ENCODE measurements at places on chromosomes 4 and X.

DNA sequence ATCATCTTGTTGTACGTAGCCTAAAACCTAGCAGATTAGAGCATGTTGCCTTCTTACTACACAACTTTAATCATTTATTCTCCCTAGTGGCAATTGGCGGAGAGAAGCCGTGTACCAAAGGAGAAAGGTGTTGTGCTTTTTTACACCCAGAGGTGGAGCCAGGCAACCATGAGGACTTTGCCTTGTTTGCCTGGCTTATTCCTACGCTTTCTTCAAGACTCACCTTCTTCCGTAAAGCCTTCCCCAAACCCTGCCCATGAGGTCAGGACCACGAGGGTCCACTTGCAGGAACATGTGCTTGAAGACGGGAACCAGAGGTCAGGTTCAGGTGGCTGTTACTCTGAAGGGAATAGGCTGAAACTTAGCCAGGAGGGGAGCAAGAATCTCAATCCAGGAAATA lies 290.5 kb downstream of the RAB28 start:
- no peak for DNase-seq

- DNase-seq, result no peak
Observed at GRCh38 chr4:128775916-128776315, 33.6 kb upstream of the JADE1 start.

- DNase-seq, result no peak
Observed at GRCh38 chr4:2443956-2444740, 24.8 kb upstream of the RNF4 start.

GRCh38 chrX:68930542-68931317 lies 101.9 kb downstream of the EFNB1 start:
- DNase-seq, result no peak

GRCh38 chr4:19982556-19982955 lies 269.1 kb upstream of the SLIT2 start:
- no peak for DNase-seq

GRCh38 chrX:65574356-65574755 lies 39.8 kb upstream of the LAS1L start:
- no peak for DNase-seq

- no peak for DNase-seq
Observed at GRCh38 chr4:14877246-14878225, 124.7 kb upstream of the CPEB2 start.

GRCh38 chr4:138298866-138299265 lies 56.7 kb upstream of the SLC7A11 start:
- DNase-seq, result no peak

DNA sequence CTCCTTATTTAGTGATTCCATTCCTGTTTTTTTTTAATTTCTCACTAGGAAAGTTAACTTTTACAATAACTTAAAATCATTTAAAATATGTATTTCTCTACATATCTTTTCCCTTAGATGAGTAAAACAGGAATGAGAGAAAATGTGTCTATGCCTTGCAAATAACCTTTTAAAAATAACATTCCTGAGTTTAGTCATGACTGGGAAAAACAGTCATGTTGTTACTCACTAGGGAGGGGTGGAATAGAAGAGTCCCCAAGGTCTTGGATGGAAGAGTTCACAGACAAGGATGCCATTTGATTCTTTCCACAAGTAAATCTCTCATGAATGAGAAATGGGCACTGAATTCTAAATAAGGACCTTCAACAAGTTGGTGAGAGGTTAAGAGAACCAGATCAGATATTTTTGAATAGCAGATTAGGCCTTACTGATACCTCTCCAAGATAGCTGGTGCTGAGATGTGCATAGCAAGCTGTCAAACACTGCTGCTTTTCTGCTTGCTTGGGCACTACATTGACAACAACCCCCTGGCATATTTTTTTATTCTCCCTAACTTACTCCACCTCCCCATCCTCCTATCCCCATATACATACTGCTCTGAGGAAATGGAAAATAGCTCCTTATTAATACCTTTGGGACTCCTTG lies 25.1 kb downstream of the UGDH start:
- DNase-seq, result no peak

DNA sequence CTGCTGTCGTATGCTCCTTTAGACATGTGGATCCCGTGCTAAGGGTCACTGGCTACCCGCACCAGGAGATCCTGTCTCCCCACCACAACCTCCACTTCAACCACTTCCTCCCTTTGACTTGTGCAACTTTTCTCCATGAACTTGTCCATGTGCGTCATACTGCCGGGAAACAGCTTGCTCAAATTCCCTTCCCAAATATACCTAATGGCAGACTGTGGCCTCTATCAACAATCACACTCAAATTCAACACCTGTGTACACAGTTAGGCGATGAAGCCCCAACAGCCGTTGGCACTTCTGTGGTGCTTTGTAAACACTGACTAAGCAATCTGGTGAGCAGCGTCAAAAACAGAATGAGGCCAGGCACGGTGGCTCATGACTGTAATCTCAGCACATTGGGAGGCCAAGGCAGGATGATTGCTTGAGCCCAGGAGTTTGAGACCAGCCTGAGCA lies 49.5 kb downstream of the CD99L2 start:
- DNase-seq, result no peak

GRCh38 chr4:87659247-87659931 lies 9.3 kb downstream of the DMP1 start:
- no peak for DNase-seq

DNA sequence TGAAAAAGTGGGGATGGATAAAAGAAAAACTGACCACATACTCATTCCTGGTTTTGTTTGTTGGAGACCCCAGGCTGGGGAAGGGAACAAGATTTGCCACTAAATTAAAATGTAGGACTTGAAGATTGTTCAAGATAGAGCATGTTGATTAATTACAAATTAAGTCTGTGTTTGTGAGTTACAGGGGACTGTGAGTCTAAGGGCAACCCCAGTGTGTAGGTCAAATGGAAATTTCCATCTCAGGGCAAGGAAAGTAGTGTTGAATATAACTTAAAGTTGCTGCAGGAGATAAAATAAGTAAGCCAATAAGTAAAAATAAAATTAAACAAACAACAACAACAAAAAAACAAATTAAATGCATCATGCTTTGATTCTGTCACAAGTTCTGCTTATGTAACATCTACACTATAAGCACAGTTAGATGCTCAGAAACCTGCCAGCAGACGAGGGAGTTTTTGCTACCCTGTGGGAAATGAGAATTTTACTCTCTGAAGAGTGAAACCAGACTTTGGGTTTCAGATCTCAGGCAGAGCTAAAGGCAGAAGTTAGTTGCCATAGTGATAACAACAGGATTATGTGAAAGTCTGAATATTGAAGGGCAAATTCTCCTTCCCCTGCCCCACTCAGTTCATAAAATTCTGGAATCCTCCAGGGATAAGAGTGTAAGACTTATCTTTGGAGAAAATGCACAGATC lies 352.3 kb downstream of the GRXCR1 start:
- DNase-seq, result no peak

Data from stimulated activated CD8-positive, alpha-beta memory T cell treated with anti-CD3 and anti-CD28 coated beads, Interleukin-7, amount 100 ng/mL, for 1 hour (primary cell).